Purkinje cell (primary cell): ENCODE measurements at places on chromosomes 16 and 17. TPM values are rescaled to one million over a fixed set of nuclear protein-coding genes. Genes with fewer than 3 reads are reported as not detected.

GGT6 gene
- not detected in 2 replicates for polyA plus RNA-seq

ACSM5 gene
- polyA plus RNA-seq: 0.62 and 2.9 TPM in 2 replicates

SDR42E1 gene
- polyA plus RNA-seq: not detected in 2 replicates

NOG gene
- polyA plus RNA-seq: 4.9 and 9.2 TPM in 2 replicates

OR1A1 gene
- 0.08 TPM in 1 of 2 replicates, not detected in the other for polyA plus RNA-seq

IGF2BP1 gene
- polyA plus RNA-seq: not detected in 2 replicates

IRX5 gene
- polyA plus RNA-seq: 1.2 TPM in 2 replicates
